NCI-H1436 (cell line): ENCODE measurements at places on chromosomes 7 and 10.

DNA sequence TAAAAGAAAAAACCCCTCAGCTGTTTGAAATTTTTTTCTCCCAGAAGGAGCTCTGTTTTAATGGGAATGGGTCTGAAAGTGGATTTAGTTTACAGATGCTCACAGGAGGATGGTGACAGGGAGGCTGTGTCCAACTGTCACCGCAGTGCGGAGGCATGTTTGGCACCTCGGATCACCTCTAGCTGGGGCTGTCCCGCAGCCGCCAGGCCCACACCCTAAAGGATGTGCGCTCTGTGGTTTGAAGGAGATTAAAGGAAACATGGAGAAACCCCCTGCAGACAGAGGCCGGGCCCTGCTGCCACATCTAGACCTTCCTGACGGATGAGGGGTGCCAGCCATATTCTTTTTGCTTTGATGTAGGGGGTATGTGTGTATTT, 160.6 kb downstream of the DNAJB6 start:
- DNase-seq, result no peak

- peak; percentile 84 for DNase-seq
Measured at GRCh38 chr10:133324198-133324792, 12.4 kb downstream of the CALY start.

DNA sequence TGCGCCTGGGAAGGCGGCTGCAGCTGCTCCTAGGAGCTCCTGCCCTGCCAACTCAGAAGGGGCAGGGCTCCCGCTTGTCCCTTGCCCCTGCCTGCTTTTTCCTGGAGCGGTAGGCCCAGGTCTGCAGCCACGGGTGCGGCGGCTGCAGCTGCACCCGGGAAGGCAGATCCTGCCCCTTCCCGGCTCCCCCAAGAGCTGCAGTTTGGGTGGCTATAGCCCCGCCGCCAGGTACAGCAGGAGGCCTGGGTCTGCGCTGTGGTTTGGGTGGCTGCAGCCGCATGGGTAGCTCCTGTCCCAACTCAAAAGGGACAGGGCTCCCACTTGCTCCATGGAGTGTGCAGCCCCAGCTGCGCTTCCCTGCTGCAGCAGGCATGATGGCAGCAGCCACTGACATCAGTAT, 6.5 kb upstream of the AUTS2 start:
- DNase-seq, result no peak

- no peak for DNase-seq
Measured at GRCh38 chr7:47294556-47295222, 287.2 kb downstream of the TNS3 start.

GRCh38 chr7:91660734-91661356, 219.7 kb downstream of the MTERF1 start:
- DNase-seq, result no peak

DNA sequence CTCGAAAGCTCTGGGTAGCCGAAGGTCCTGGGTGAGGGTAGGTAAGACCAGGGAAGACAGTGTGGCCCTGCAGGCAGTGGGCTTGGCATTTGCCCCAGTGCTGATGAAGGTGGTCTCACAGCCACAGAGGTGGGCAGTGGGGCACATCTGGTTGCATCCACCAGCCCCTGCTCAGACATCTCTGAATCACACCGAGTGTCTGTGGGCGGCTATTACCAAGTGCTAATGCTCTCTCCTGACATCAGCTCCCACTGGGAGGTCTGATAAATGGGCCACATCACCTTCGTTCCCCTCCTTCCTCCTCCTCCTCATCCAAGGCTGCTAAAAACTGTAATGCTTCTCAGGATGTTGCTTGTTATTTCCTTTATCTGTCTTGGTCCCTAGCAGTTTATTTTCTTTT, 330.9 kb upstream of the COBL start:
- no peak for DNase-seq

DNA sequence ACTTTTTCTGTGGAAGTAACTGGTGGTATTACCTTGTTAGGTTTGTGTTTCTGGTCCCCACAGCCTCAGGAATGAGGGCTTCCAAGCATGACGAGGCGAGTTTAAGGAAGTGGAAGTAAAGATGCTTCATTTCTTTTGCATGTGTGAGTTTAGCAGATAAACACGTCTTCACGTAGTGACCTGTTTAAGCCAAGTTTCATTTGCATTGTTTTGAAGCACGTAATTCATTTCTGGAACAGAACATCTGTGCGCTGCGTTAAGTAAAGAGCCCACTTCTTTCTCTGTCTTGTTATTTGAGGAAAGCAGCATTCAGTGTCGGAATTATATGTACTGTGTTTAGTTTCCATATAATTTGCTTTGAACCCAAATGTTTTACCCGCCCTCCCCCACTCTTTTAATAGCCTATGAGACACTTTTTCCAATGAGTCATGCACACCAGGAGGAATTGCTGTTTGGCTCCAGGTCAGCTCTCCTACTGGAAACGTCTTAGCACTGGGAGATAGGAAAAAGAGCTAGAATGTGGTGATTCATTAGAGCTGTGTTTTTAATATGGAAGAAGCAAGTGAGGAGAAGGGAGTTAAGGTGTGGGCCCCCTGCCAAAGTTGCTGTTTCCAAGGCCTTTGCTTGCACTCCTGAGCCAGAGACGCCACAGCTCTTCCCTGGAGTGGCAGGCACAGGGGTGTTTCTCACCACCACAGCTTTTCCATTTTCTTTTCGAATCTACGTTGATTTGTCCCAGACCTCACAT, 36.7 kb downstream of the BTBD16 start:
- DNase-seq, result no peak
